ENCODE measurements at places on chromosomes 11 and 22.

DNA sequence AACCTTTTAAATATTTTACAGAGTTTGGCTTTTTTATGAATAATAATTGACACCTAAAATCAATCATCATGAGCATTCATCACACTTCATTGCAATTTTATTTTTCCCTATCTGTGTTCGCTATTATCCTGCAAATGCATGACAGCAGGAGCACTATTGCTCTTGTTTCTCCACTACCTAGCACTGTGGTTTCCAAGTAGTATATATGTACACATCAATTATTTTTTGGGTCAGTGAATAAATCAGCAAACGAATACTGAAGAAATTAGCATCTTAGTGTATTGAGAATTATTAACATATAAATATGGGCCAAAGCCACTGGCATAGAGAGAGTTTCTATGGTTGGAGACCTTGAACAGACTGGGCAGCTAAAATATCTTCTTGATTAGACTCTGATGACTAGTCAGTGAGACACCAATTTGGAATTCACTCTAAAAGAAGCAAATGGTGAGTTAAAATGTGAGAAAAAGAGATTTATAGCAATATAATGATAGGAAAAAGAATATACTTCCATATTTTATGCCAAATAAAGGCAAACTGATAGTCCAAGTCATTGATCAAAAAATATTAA is 731.1 kb upstream of the LUZP2 start:
- no peak for DNase-seq

- no peak for DNase-seq
Observed at GRCh38 chr11:126522606-126523005, 167.1 kb downstream of the ST3GAL4 start.

- DNase-seq = no peak
Observed at GRCh38 chr11:72497731-72498130, 63.4 kb upstream of the CLPB start.

DNA sequence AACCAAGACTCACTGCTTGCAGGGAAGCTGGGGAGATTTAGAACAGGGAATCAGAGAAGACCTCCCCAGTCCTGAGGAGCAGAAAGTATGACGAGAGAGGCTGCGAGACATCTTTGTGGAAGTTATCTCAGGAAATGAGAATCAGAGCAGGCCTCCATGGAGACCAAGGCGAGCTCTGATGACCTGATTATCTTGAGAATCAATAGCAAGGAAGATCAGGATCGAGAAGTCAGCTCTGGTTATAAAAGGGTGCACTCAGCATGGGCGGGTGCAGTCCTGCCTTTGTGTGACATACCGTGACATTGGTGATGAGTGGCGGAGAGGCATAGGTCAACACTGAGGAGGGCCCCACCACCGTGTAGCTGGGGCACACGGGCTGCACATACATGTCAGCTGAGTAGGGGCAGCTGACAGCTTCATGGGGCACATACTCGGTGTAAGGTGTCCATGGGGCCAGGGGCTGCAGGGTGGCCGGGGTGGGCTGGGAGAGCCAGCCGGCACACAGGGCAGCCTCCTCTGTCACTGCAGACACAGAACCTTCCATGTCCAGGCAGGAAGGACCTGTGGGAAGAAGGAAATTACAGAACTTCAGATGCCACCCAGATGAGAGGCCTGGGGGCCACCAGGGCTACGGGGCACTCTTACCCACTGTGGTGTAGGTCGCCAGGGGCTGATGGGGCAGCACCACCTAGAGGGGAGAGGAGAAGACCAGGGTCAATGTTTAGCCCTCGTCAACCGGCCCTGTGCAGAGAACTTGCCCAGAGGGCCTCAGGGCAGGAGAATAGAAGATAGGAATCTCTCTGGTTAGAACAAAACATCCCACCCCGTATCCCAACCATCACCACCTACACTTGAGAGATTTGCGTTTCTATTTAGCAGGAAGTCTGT is 21.7 kb downstream of the POU2AF1 start:
- no peak for DNase-seq

GRCh38 chr22:44453441-44454112 is 44.5 kb downstream of the RTL6 start:
- DNase-seq = no peak

- DNase-seq = no peak
Observed at GRCh38 chr11:44188643-44189042, 93.2 kb downstream of the EXT2 start.

DNA sequence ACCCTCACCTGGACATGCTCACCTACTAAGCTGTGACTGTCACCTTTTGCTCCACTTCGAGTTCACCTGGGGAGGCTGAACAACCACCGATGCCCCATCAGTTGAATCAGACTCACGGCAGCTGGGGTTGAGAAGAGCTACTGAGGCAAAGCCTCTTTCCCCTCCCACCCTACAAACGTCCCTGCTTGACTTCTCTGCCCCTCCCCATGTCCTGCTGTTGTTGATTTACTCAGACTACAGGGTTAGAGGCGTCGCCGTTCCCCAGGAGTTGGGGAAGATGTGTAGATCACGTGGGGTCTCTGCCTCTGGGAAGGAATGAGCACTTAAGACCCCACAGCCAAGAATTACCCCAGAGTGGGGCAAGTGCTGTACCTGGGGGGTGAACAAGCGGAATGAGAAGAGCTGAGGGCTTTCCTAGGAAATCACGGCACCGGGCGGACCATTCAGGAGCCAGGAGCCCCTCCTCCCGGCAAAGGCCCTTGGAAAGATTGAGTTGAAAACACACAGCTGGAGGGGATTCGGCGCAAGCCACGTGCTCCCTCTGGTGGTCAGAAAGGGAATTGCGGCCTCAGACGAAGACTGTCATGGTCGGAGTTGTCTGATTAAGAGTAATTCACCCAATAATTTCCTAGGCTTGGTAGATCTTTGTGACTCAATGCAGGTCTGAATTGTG is 7.0 kb downstream of the FXYD2 start:
- DNase-seq = peak; percentile 90

- no peak for DNase-seq
Observed at GRCh38 chr11:44002191-44003093, 45.3 kb upstream of the ACCSL start.

- no peak for DNase-seq
Observed at GRCh38 chr11:65870706-65871681, 1.6 kb downstream of the EFEMP2 start.

Data from stimulated activated CD4-positive, alpha-beta T cell treated with anti-CD3 and anti-CD28 coated beads, Interleukin-1b, Interleukin-23, amount 100 ng/mL, for 48 hours (primary cell).